ENCODE measurements at places on chromosomes 6 and 20.

- no peak for DNase-seq
These were observed 64.7 kb downstream of the TRAM2 start for GRCh38 chr6:52512199-52512598.

- no peak for DNase-seq
These were observed 40.6 kb upstream of the ECHDC1 start for GRCh38 chr6:127383988-127384387.

DNA sequence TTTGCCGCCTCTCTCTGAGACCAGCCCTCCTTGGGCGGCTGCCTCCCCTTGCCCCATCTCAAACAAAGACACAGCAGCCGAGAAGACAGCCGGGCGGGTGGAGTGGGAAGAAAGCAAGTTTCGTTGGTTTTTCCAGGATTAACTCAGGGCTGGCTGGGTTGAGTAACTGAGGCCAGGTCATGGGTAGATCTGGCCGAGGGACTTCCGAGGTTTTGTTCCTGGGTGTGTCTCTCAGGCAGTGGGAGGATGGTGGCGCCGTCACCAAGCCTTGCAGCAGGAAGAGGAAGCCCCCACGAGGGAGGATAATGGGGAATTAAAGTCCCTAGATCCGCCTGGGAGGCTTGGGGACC, 167.2 kb downstream of the TTLL2 start:
- no peak for DNase-seq

- peak; percentile 87 for DNase-seq
These were observed 44.6 kb downstream of the SYNJ2 start for GRCh38 chr6:158026054-158026900.

- DNase-seq, result no peak
These were observed 127.8 kb upstream of the SLC22A23 start for GRCh38 chr6:3584606-3585005.

DNA sequence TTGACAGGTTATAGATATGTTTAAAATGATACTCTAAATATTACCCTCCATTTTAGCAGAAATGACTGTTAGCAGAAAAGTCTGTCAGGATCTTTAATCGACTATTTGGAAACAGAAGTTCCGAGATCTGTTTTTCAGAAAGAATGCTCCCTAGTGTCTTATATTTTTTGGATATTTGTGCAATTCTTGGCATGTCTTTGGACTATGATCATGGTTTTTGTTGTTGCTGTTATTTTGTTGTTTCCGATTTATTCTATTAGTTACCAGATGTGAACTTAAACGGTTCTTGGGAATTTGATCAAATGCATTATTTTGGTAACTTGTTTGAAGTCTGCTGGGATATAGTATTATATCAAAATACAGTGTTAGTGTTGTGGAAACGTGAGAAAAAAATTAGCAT, 106.4 kb upstream of the CEP162 start:
- no peak for DNase-seq

DNA sequence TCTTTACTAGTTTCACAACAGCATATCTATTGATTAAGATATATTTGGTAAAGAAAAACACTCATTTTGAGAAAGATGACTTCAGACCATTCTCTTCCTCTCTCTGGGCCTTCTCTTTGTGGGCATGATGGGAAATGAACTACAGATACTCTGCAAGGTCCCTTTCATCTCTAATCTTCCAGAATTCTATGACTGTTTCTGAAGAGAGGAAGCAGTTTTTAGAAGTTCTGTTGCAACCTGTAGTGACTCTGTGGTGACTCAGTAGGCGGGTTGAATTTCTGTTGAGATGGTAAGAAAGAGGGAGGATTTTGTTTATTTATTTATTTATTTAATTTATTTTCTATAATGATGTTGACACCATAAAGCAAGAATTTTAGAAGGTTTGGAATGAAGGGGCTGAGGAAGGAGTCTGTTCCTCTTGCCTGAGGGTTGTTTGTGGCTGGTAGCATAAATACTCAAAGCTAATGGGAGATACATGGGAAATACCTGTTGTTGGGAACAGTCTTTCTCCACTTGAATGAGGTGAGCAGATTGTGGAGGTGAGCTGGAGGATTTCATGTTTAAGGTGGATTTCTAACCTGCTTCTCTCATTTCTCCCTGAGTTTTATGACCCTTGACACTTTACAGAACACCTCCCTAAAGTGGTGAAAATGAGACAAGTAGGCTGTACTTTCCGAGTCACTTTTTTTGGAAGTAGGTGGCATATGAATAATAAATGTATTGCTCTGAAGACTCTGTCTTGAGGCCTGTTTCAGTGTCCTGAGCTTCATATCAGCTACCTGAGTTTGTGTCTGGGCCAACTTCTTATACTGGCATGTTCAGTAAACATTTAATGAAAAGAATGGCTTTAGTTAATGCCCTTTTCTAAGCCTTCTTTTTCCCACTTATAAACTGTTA, 15.0 kb downstream of the ACSS2 start:
- peak; percentile 37 for DNase-seq

- DNase-seq, result no peak
These were observed 315.4 kb upstream of the JARID2 start for GRCh38 chr6:14930366-14930989.

- DNase-seq, result no peak
These were observed 894.3 kb downstream of the TFAP2A start for GRCh38 chr6:9520417-9521151.

DNA sequence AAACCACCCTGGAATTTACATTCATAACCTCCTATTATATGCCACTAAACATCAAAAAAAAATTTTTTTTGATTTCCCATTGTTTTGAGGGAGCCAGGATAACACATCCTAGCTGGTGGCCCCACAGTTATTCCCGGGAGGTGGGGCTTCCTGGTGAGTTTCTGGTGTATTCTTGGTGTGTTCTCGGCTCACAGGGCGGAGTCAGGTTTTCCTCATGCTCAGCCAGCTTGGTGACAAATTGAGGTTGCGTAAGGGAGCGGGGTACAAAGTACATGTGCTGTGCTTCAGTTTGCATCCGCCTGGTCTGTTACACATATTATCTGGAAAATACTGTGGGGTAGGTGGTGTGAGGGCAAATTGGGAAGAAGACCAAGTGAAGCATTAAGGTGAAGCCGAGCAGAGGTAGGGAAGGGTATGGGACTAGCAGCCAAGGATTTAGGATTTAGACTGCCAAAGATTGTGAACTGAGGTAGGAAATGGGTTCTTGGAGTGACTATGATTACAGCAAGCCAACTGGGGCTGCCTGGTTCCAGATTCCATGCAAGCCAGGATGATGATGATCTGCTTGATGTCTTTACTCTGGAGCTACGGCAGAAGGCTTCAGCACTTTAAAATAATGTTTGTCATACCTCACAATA, 46.2 kb upstream of the EEF1A1 start:
- no peak for DNase-seq

- DNase-seq, result no peak
These were observed 100.4 kb downstream of the LY86 start for GRCh38 chr6:6688951-6689350.

- DNase-seq, result no peak
These were observed 691 bp upstream of the ANGPT4 start for GRCh38 chr20:916825-917224.

DNA sequence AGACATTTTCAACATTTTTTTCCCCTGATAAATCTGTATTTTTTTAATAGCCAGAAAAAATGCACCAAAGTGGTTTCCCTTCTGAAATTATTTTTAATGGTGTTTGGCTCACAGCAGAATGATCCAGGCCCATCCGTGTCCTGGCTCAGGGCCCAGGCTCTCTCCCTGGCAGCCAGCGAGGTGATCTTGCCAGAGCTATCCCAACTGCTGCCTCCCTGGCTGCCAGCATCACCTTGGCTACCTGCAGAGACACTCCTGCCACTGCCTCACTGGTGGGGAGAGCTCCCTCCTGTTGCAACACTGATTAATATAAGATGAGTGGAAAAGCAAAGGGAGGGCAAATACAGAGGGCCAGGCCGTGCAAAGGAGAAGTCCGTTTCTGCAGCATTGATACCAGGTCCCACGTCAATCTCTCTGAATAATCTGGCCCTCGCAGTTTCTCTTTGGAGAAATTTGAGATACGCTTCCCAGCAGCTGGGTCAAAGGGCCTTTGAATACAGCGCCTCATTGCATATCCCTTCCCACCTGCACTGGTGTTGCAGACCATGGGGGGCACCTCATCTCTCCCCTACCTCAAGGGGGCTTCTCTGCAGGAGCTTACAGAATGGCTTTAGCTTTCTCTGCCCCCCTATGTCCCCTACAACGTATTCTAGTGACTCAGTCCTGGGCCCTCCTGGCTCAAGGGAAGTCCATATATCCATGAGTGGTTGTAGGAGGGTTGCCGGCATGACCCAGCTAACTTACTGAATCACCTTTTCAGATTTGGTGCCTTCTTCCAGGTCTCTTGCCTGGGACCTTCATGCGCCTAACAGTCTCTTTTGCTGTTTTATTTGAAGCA, 12.8 kb upstream of the DSTN start:
- no peak for DNase-seq

DNA sequence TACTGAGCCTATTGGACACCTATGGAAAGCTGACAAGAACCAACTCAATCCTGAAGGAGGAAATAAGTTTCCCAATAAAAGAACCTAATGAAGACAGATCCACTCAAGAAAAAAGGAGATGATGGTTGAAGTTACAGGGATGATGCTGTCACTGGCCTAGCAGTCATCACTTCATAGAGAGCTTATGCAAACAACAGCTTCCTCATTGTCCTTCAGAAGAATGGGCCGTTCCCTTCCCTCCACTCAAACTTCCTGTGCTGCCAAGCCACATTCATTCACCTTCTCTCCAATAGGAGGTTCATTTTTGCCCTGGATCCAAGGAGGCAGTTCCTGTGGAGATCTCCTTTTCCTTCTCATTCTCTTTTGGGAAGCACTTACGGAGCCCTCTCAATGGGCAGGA, 13.8 kb upstream of the PM20D2 start:
- no peak for DNase-seq

- no peak for DNase-seq
These were observed 123.2 kb downstream of the PRND start for GRCh38 chr20:4844751-4845465.

DNA sequence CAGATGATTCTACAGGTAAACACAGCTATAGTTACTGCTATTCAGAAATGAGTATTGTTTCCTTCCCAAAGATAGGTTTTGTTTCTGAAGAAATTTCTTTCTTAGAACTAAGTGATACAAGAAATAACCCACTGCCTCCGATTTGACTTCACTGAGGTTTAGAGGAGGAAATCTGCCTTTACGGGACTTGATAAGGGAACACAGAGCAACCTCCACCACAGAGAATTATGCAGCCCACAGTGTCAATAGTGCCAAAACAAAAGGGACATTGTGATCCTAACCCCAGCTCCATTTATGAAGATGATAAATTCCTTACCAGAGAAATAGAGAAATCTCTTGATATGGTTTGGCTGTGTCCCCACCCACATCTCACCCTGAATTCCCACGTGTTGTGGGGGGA, 164.6 kb downstream of the ZNF217 start:
- DNase-seq, result no peak

DNA sequence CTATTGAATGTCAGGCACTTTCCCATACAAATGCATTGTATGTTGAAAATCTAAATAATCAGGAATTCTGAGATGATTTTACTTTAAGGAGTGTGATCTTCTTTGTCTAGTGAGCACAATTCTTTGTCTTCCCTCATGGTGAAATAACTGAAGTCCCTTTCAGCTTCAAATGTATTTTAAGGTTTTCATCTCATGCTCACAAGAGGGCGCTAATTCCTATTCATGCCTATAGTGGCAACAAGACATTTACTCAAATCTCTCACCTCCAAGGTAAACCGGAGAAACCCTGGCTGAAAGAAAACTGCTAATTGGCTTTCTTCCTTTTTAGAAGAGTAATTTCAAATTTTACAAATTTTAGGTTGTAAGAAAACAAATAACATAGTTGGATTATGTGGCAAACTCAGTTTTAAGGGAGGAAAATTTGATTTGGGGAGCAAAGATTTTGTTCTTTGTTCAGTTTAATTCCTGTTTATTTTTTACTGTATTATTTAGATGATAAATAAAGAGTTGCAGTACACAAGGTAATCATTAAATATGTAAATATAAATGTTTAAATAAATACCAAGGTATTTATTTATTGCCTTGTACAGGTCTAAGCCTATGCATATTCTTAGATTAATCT, 69.1 kb downstream of the SLC35F1 start:
- DNase-seq, result no peak

- DNase-seq, result no peak
These were observed 229.7 kb upstream of the HTR1E start for GRCh38 chr6:86707545-86708120.

DNA sequence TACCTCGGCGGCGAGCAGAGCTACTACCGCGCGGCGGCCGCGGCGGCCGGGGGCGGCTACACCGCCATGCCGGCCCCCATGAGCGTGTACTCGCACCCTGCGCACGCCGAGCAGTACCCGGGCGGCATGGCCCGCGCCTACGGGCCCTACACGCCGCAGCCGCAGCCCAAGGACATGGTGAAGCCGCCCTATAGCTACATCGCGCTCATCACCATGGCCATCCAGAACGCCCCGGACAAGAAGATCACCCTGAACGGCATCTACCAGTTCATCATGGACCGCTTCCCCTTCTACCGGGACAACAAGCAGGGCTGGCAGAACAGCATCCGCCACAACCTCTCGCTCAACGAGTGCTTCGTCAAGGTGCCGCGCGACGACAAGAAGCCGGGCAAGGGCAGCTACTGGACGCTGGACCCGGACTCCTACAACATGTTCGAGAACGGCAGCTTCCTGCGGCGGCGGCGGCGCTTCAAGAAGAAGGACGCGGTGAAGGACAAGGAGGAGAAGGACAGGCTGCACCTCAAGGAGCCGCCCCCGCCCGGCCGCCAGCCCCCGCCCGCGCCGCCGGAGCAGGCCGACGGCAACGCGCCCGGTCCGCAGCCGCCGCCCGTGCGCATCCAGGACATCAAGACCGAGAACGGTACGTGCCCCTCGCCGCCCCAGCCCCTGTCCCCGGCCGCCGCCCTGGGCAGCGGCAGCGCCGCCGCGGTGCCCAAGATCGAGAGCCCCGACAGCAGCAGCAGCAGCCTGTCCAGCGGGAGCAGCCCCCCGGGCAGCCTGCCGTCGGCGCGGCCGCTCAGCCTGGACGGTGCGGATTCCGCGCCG, 994 bp downstream of the FOXC1 start:
- peak; percentile 33 for DNase-seq

DNA sequence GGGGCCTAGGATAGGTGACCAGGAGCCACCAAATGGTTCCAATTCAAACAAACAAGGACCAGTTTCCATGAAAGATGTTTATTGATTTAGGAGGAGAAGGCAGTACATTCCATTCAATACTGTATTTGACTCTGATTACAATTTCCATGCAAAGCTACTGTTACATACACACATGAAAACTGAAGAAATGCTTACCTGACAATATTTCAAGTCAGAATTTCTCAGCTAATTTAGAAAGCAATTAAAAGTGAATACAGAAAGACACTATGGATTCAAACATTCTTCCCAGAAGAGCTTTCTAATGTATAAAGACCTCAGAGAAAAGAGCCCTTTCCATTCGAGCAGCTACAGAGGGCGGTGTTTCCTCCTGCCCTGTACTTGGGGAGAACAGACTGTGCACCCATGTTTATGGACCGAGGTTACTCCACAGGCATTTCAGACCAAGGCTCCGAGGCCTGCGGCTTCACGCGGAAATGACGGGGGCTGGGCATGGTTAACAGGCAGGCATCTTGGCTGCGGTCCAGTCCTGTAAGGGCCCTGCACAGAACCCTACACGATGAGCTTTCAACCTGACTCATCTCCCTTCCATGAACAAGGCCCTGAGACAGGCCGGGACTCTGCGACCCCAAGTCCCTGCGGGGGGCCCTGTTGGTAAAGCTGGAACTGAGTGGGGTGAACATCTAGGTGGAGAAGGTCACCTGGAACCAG, 25.7 kb upstream of the TCFL5 start:
- no peak for DNase-seq

- no peak for DNase-seq
These were observed 257.7 kb upstream of the MARCKS start for GRCh38 chr6:113599444-113599843.

- DNase-seq, result no peak
These were observed 94.2 kb upstream of the EXOC2 start for GRCh38 chr6:786946-787763.

- no peak for DNase-seq
These were observed 42.8 kb upstream of the UBR2 start for GRCh38 chr6:42520786-42521607.

All from naive thymus-derived CD4-positive, alpha-beta T cell (primary cell).